Right cardiac atrium (tissue), 5 donors: ENCODE measurements at places on chromosomes 6 and 20.

DNA sequence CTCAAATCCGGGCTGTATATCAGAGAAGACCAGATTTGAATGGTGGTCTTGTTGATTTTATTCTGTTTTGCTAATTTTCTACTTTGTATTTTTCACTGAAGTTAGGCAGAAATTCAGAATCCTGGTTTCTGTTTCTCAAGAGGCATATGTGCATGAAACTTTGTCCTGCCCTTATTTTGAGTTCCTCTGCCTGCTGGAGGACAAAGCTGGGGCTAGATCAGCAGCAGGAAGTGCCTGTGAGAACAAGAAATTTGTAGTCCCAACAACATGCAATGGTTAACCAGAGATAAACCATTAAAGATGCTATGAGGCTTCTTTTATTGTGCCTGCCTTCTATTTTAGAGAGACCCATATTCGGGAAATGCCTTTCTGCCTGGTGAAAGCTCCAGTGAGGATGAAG, 37.1 kb downstream of the BEND6 start:
- DNase-seq: no peak

DNA sequence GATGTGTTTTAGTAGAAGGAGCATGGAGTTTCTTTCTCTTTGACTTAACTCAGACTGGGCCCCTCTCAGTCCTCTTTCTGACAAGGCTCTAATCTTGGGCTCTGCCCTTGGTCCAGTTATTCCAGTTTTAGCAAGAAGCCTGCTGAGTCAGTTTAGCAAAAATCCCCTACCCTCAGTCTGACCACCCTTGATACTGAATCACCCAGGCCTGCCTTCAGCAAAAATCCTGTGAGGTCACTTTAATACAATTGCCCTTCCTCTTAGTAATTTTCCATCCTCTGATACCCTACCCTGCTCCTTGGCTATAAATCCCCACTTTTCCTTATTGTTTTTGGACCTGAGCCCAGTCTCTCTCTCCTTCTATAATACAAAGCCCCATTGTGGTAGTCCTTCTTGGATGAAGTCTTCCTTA, 326.7 kb upstream of the NOX3 start:
- no peak for DNase-seq

DNA sequence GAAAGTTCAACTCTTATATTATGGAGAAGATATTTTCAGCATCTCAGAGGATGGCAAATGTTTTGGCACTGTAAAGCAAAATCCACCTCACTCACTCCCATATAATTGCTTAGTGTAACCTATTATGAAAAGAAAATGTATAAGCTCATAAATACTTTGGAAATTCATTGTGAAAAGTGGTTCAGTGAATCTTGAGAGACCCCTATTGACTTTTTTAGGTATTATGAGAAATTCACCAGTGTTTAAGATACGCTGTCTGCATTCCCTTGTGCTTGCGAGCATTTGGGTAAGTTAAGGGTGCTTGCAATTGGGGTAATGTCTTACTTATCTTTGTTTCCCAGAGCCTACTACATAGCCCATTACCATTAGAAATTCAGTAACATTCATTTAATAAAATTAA, 66.3 kb upstream of the BMP5 start:
- no peak for DNase-seq

DNA sequence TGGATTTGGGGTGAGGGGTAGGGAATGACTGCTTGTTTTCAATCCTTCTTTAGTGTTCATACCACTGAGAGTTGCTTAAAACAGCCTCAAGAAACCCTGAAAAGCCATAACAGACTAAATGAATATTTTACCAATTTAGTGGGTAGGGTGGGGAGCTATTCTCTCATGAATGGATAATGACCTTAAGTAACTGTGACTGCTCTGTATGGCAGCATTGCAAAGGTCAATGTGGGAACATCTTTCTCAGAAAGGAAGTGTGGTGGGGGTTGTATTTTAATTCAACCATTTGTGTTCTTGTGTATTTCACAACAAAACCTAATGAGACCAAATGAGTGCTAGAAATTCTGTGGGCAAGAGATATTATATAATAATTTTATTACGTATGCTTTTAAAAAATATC, 55.7 kb downstream of the PHACTR2 start:
- DNase-seq: no peak

GRCh38 chr20:61385296-61385695, 133.2 kb downstream of the CDH4 start:
- DNase-seq: no peak

GRCh38 chr6:11174242-11174611, 58.2 kb downstream of the NEDD9 start:
- no peak for DNase-seq

DNA sequence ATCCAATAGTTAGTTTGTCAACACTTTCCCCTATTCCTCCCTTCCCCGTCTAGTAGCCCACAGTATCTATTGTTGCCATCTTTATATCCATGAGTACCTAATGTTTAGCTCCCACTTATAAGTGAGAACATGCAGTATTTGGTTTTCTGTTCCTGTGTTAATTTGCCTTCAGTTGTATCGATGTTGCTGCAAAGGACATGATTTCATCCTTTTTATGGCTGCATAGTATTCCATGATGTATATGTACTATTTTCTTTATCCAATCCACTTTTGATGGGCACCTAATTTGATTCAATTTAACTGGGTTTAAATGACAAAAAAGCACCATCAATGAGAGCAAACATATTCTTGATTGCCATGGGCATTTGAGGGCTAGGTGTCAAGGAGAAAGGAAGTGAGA, 321.5 kb upstream of the TBX18 start:
- no peak for DNase-seq

GRCh38 chr6:125781314-125781868, 9.4 kb upstream of the NCOA7 start:
- DNase-seq: no peak

- no peak for DNase-seq
These were observed 1279.8 kb downstream of the EPHA7 start for GRCh38 chr6:92139601-92140000.

GRCh38 chr6:38192011-38192410, 372.5 kb downstream of the ZFAND3 start:
- no peak for DNase-seq

- no peak for DNase-seq
These were observed 60.0 kb downstream of the CNKSR3 start for GRCh38 chr6:154450498-154450897.
